Renal cortex interstitium (tissue), 15 donors: ENCODE measurements at places on chromosomes 11 and 22.

DNA sequence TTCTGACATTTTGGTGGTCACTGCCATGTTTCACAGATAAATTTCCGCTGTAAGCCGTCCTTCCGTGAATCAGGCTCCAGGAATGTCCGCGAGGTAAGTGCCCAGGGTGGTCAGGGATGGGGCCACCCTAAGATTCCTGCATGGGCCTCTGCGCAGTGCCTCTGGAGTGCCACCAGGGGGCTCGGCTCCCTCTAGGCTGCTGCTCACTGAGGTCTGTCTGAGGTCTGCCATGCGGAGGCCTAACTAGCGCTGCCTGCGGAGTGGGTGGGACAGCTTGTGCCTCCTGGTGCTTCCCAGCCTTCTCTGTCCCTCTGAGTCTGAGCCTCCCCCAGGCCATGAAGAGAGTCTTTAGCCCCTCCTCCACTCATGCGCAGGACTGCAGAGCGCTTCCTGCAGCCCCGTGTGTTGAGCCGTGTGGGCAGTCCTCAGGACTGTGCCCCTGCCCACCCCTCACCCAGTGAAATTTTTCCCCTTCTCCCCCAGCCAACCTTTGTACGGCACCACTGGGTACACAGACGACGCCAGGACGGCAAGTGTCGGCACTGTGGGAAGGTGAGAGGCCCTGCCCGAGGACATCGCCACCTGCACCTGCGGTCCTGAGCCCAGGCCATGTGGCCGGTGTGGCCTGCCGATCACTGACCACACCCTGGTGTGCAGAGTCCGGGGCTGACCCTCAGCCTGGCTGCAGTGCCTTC lies 11.9 kb upstream of the MDK start:
- DNase-seq = no peak

GRCh38 chr11:2958251-2958650 lies 29.0 kb upstream of the PHLDA2 start:
- no peak for DNase-seq

DNA sequence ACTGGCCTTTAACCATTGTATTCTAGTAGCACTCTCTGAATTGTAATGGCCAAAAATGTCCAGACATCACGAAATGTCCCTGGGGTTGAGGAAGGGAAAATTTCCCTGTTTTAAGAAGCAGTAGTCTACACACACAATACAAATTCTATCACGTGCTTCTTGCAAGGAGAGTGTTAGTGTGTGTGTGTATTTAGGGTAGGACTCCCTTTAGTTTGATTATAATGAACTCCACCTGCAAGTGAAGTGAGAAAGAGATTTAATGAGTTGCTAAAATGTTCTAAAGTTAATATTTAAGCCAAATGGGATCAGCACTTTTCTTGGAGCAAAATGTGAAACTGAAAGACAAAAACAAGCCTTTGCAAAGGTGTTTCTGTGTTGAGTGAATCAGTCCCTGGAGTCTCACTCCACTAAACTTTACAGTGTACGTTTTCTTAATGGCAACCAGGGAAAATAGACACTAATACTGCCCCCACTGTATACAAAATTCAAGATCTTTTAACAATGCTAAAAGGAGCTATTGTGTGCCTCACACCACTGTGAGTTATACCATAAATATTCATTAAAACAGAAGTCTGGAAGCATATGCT lies 590.3 kb upstream of the TENM4 start:
- DNase-seq = peak; percentile 24

DNA sequence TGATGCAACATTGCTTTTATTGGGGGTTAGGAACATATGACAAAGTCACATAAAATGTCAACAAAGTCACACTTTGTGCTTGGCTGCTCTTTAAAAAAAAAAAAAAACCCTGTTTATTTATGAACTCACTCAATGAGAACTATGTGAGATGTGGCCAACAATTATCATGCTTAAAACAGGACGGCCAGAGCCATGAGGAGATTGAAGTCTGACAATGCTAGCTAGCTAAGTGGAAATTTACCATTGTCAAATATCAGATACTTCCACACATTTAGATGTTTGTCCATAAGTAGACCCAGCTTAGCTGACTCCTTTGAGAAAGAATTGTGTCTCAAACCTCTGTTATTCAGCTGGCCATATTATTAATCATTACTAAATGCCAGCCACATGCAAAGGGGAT lies 26.9 kb downstream of the BLID start:
- no peak for DNase-seq

DNA sequence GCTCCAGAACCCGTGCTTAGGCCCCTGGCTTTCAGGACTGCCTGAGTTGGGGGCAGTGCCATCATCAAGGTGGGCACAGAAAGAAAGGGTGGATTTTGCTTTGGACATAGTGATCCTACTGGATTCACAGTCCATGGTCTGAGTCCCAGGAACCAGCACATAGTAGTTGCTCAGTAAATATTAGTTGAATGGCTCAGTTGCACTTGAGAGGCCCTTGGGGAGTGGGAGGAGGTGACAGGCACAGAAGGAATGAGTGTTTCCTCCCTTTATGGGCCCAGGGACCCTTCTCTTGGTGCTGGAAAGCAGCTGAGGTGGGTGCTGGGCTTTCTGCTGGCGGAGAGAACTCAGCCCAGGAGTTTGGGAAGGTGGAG lies 16.6 kb downstream of the ARHGEF17 start:
- DNase-seq = no peak

GRCh38 chr11:19970944-19971343 lies 189.3 kb downstream of the DBX1 start:
- DNase-seq = no peak

GRCh38 chr11:4027746-4028145 lies 66.9 kb upstream of the RRM1 start:
- no peak for DNase-seq

- no peak for DNase-seq
These were observed 308.7 kb downstream of the DDX10 start for GRCh38 chr11:108973402-108974162.

GRCh38 chr11:102495161-102496042 lies 35.1 kb downstream of the MMP7 start:
- DNase-seq = peak; percentile 80

GRCh38 chr11:73140213-73141030 lies 1.7 kb downstream of the FCHSD2 start:
- DNase-seq = no peak

- DNase-seq = no peak
These were observed 60.2 kb downstream of the USP35 start for GRCh38 chr11:78248903-78249302.

GRCh38 chr22:34814260-34815025 lies 251.5 kb upstream of the ISX start:
- DNase-seq = no peak

DNA sequence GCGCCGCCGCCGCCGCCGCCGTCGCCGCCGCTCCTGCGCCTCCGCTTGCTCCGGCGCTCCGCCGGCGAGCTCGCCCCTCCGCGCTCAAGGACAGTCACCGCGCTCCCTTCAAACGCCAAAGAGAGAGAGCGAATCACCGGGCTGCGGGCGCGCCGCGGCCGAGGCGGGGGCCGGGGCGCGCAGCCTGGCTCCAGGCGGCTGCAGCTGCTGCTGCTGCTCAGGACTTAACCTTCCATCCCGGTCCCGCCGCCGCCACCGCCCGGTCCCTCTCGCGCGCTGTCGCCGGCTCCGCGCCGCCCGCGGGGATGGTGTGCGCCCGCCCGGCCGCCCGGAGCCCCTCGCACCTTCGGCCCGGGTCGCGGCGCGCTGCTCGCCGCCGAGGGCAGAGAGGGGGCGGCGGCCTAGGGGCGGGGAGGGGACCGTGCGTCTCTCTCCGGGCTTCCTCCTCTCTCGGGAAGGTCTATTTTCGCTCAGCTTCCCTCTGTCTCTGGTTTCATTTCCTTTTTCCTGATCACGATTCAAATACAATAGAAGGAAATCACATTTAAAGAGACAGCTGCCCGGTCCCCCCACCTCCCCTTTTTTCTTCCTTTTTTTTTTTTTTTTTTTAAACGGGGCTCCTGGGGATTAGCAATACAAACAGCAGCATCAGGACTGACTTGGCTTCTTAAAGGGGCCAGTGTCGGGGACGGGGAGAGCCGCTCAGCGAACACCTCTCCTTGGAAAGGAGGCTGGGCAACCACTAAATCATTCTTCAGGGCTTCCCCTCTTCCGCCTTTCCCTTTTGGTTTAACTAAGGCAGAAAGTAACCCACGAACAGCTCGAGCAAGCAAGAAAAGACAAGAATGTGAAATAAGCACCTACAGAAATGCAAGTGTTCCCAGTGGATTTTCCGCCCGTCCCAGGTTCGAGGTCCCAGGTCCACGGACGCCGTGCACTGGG lies 22.1 kb downstream of the LMO2 start:
- no peak for DNase-seq

GRCh38 chr11:35192347-35192746 lies 53.4 kb downstream of the CD44 start:
- DNase-seq = no peak

DNA sequence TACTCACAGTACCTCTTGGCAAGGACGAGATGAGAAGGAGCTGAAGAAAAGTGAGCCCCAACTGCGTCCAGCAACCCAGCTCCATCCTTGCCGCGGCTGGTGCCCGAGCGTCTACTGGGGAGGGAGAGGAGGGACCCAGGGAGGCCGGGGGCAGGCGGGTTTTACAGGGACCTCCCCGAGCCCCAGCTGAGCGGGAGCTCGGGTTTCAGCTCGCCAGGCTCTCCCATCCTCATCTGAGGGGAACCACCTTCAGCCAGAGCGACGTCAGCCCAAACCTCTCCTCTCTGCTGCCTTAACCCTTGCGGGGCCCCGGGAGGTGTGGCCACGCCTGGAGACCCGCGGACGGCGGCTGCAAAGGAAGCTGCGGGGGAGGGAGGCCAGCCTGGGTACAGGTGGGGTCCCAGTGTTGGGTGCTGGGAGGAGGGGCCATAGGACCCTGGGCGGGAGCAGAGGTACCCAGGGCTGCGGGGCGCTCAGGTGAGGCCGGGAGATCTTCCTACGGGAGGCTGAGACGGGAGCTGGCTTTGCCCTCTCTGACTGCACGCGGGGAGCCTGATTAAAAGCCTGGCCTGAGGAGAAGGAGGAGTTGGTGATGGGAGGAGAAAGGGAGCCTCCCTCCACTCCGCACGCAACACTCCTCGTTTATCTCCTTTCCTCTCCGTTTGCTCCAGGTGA lies at the start of gene PAMR1:
PAMR1 (minus strand) TSS at position 116 of the 675 bp plus-strand sequence; CDS start at position 85, 31 bp downstream.
- DNase-seq = no peak

DNA sequence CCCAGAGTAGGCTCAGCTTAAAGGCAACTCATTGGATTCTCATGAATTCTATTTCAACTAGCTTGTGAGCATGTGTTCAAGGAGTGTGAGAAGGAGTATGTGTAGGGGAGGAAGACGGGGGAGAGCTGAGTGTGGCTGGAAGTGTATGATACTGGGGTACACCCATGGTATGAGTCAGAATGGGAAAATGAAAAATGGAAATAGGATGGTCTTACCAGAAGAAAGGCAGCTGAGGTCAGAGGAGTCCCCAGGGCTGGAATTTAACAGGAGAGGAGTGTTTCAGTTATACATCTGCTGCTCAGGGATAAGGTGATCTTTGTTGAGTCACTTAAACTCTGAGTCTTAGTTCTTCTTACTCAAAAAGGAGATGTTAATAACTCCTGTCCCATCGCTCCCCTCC lies 6.7 kb upstream of the ADAMTS15 start:
- DNase-seq = no peak

DNA sequence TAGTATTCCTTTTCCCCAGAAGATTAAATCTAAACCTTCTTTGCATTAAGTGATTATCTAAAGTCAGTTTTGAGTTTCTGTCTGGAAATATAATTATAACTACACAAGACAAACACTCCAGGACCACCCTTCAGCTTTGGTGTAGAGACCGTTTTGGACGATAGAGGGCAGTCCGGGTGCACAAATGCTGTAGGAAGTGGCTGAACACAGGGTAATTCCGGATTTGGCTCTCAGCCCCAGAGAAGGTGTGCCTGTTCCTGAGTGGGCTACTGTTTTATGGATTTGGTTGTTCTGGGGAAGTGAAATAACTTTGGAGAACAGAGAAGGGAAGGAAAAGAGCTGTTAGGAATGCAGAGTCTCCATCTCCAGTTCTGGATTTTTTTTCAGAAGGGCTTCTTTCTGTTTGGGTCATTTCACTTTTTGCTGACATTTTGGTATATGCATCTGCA lies 14.8 kb downstream of the EXT2 start:
- peak; percentile 30 for DNase-seq

DNA sequence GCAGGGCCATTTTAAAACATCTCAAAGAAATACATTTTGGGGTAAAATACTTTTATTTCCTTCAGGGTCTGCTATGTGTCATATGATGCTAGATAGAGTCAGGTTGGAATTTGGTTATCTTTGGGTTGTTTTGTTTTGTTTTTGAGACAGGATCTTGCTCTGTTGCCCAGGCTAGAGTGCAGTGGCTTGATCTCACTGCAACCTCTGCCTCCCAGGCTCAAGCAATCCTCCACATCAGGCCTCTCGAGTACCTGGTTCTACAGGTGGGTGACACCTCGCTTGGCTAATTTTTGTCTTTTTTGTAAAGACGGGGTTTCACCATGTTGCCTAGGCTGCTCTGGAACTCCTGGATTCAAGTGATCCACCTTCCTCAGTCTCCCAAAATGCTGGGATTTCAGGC lies 17.3 kb downstream of the DENND5A start:
- DNase-seq = no peak

DNA sequence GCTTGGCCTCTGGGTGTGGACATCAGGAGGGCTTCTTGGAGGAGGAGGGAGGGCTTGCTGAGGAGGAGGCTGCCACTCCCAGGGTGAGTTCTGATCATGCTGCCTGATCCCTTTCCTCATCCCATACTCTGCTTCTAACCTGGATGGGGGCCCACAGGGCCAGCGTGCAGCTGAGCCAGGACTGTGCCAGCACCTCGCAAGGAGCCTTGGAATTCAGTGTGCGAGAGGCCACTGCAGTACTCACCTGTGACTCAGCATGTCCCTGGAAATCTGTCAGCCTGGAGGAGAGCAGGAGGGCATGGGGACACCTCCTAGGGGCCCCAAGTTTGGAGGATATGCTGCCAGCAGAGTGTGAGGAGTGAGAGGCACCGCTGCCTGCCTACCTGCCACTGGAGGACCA lies 4.2 kb upstream of the GAB4 start:
- DNase-seq = no peak

- DNase-seq = no peak
These were observed 524.0 kb upstream of the KIRREL3 start for GRCh38 chr11:127524618-127525017.

GRCh38 chr11:131217313-131218310 lies 152.8 kb upstream of the NTM start:
- no peak for DNase-seq

GRCh38 chr22:30883586-30884145 lies 84.9 kb downstream of the MORC2 start:
- no peak for DNase-seq

DNA sequence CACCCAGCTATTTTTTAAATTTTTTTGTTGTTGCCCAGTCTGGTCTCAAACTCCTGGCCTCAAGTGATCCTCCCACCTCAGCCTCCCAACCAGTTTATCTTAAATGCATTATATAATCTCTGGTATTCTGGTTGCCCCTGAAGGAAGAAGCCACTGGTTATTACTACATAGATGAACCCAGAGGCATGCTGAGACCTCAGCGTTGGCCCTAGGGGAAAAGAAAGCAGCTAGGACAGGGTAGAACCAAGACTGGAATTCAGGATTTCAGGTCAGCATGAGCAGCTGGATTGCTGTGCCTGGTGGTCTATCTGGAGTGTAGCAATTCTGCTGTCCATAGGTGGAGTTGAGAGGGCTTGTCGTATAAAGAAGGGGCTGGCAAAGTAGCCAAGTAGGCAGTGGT lies 67.2 kb downstream of the PARVA start:
- DNase-seq = no peak
